Activated naive CD8-positive, alpha-beta T cell treated with anti-CD3 and anti-CD28 coated beads, Interleukin-2, amount 50 U/mL, for 24 hours (primary cell): ENCODE measurements at places on chromosomes 7 and 10.

GRCh38 chr10:60448246-60448645 is 58.6 kb upstream of the ANK3 start:
- DNase-seq, result no peak

DNA sequence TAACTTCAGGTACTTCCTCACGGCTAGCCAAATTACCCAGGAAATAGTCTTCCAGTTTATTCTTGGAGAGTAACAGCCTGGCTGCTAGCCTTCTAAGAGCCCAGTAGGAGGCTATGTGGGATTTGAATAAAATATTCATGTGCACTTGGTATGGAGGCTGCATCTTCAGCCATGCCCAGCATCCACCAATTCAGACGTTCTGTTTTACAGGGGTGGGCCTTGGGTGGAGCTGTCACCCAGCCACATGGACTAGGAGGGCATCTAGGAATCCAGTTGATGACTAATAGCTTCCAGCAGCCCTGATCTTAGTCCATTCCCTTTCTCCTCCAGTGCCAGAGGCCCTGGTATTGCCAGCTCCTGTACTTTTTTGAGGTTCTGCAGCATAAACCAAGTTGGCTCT is 66.3 kb upstream of the ZRANB1 start:
- DNase-seq, result no peak

DNA sequence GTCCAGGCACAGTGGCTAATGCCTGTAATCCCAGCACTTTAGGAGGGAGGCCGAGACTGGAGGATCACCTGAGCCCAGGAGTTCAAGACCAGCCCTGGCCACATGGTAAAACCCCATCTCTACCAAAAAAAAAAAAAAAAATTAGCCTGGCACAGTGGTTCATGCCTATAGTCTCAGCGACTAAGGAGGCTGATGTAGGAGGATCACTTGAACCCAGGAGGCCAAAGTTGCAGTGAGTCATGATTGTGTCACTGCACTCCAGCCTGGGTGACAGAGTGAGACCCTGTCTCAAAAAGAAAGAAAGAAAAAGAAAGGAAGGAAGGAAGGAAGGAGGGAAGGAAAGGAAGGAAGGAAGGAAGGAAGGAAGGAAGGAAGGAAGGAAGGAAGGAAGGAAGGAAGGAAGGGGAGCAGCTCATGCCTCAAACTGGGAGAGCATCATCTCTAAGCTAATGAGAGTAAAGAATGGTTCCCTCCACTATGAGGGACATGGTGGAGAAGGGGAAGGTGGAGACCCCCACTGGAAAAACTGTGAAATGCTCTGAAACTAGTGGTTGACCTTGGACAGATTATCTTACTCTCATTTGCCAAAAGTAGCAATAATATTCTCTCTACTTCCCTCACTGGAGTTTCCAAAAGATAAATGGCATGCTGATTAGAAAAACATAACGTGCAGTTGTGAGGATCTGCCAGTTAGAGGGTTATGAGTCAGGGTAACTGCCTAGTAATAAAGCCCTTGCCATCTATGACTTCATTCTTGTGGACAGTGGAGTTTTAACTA is 16.8 kb downstream of the GIMAP5 start:
- DNase-seq, result no peak

DNA sequence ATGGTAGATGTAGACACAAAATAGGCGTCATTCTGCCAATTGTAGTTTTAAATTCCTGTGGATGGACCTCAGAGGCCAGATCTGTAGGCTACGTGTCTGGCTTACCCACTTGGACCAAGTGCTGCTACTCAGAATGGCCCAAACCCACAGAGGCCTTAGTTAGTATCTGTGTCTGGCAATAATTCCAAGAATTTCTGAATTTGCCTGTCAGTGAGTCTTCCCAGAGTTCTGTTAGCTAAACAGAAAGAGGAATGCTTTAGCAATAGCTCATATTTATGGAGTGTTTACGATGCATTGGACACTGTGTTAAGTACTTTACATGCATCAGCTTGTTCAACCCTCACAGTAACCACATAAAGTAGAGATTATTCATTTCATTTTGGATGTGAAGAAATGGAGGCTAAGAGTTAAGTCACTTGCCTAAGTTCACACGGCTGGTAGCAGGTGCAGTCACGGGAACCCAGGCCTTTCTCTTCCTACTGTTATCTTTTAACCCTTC is 231.8 kb downstream of the PTEN start:
- no peak for DNase-seq

- DNase-seq, result no peak
These were observed 7.1 kb upstream of the KCNMA1 start for GRCh38 chr10:77644557-77645243.
